SW480 (cell line): ENCODE measurements at places on chromosomes 16 and 17.

GRCh38 chr17:79652999-79653643 lies 42.3 kb upstream of the RBFOX3 start:
- DNase-seq = no peak

GRCh38 chr17:73096211-73096610 lies 3.7 kb upstream of the SLC39A11 start:
- DNase-seq = no peak

DNA sequence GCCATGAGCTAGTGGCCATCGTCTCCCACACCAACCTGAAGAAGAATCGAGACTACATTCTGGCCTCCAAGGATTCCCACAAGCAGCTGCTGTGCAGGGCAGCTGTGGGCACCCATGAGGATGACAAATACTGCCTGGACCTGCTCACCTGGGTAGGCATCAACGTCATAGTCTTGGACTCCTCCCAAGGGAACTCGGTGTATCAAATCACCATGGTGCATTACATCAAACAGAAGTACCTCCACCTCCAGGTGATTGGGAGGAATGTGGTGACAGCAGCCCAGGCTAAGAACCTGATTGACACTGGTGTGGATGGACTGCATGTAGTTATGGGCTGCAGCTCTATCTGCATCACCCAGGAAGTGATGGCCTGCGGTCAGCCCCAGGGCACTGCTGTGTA lies 70.2 kb downstream of the GRIN2A start:
- no peak for DNase-seq

- no peak for DNase-seq
These were observed 85.8 kb downstream of the GNAO1 start for GRCh38 chr16:56277075-56277474.

DNA sequence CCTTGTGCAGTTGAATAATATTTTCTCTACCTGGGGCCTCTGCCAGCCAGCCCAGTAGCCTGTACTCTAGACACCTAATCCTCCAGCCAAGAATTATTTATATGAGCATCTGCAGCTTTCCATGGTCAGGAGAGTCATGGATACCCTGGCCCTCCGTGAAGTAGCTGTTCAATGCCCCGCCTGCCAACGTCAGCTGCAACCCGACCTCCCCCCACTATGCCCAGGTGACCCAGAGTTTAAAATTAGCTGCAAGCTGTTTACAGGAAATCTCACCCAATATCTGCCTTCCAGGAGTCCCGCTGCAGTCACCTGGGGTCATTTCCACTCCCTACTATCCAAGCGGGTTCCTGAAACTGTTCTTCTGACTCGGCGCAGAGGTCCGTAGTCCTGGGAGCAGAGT lies 12.3 kb downstream of the SDR42E2 start:
- DNase-seq = no peak

DNA sequence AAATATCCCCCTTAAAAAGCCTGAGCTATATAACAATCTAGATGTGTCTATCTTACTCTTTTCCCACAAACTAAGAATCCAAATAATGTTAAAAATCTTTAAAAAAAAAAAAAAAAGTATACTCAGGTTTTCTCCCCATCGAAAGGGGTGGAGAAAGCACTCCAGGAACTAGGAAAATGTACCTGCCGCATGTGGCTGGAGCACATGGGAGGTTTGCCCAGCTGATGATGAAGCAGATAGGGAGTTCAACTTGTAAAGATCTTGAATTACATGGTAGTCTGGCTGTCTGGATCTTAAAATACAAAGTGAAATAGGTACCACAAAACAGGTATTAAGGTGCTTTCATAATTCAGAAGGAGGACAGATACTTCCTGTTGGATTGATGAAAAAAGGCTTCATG lies 8.8 kb upstream of the SLFN14 start:
- no peak for DNase-seq

- DNase-seq = no peak
These were observed 157.1 kb downstream of the CMIP start for GRCh38 chr16:81601601-81602255.

DNA sequence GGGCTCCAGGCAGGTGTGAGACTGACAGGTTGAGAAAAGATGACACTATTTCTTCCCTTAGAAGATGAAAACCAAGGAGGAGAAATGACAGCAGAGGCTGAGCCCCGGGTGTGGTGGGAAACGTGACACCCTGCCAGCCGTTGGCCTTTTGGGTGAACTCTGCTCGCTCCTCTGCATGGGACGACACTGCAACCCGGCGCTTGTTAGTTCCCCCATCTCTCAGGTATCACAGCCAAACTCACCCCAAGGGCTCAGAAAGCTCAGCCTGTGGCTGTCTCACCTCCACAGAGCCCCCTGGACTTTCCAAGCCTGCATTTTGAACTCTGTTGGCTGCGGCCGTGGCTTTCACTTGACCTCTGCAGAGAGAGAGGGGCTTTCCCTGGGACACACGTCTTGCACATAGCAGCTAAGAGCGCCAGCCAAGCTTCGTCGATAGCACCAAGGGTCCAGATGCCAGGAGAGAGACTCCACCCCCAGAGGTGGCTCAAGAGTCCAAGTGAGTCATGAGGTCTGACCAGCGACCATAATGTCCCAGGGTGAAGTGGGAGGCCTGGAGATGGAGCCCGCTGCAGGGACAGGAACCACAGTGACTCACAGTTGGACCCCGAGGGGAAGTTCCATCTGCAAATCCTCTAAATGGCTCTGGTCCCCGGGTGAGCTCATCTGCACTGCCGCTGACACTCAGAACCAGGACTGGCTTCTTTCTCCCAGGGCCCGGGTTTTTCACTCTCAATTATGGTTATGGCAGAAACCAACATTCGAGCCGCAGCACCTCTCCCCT lies 301.9 kb downstream of the SOX9 start:
- DNase-seq = peak; percentile 98

- DNase-seq = no peak
These were observed 18.5 kb downstream of the NFE2L1 start for GRCh38 chr17:48066656-48067055.

- DNase-seq = no peak
These were observed at the start of gene CTF1 for GRCh38 chr16:30896261-30896888. Gene CTF1 (plus strand): TSS chr16:30896614. CDS start chr16:30896644, 30 bp downstream.

GRCh38 chr16:58442547-58442946 lies 50.3 kb downstream of the GINS3 start:
- DNase-seq = no peak

DNA sequence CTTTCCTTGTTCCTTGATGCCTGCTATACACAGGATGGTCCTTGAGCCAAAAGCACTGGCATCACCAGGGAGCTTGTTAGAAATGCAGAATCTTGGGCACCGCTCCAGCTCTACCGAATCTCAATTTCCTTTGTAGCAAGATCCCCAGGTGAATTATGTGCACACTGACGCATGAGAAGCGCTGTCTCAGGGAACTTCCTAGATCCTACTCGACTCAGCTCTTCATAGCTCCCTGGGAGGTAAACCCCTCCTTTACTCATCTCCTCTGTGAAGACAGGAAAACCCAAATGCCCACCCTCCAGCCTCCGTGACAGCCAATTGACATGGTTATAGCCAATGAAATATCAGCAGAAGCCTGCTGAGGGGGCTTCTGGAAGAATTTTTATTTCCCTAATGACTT lies 4.1 kb downstream of the USP31 start:
- no peak for DNase-seq

DNA sequence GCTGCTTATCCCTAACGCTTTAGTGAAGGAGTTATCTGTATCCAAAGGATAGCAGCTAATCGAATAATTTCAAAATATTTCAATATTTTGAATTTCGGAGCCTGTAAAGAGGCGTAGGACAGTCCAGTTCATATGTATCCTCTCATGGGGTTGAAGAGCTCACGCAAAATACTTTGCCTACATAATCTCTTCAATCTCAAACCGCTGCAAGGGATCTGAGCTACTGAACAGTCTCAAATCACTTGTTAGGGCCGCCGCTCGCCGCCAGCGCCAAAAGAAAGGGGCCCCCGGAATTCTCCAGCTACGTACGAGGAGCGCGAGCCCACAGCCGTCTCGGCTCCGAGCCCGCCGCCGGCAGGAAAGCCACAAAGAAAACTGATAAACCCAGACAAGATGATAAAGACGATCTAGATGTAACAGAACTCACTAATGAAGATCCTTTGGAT lies 601 bp upstream of the RFWD3 start:
- peak; percentile 31 for DNase-seq

DNA sequence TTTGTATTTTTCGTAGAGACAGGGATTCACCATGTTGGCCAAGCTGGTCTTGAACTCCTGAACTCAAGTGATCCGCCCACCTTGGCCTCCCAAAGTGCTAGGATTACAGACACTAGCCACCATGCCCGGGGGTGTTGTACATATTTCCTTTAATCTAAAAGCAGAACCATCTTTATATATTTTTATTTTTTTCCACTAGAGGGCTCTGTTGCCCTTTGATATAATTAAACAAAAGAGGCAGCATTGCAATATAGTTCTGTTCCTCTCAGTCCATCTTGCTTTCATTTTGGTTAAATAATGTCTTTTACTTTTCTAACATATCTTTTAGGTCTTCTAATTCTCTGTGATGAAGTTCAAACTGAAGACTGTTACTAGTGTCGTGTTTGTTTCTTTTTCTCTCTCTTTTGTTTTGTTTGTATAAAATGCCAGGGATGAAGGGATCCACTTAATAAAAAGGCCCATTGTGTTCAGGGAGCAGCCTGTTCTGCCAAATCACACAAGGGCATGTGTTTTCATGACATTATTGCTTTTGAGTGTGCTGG lies 23.4 kb downstream of the WWOX start:
- DNase-seq = peak; percentile 73

DNA sequence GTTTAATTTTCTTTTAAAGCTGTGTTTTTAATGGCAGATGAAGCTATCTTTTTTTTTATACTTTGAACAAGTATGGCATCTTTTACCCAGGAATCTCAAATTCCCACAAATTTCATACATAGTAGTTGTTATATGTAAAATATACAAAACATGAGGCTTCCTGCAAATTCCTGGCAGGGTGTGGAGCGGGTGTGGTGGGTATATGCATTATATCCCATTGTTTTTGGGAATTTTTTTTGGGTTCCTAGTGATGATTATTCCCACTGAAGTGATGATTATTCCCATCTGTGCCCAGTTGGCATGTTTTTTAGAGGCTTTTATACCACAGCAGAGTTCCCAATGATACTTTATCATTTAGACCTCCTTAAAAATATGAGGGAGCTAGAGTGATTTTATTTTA lies 320.4 kb downstream of the ZFHX3 start:
- no peak for DNase-seq

GRCh38 chr17:15364615-15365014 lies 23.2 kb upstream of the TEKT3 start:
- DNase-seq = no peak

- DNase-seq = no peak
These were observed 24.7 kb downstream of the NSMCE1 start for GRCh38 chr16:27243725-27244362.

DNA sequence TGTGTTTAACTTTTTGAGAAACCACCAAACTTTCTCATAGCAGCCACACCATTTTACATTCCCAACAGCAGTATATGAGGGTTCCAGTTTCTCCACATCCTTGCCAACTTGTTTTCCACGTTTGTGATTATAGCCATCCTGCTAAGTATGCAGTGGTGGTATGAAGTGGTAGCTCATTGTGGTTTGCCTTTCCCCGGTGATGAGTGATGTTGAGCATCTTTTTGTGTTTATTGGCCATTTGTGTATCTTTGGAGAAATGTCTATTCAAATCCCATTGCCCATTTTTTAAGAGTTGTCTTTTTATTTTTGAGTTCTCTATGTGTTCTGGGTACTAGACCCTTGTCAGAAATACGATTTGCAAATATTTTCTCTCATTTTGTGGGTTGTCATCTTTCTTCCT lies 17.4 kb downstream of the SF3B3 start:
- DNase-seq = no peak

GRCh38 chr16:71311553-71312158 lies 22.5 kb upstream of the CMTR2 start:
- no peak for DNase-seq

GRCh38 chr16:54766355-54766754 lies 164.3 kb upstream of the IRX5 start:
- DNase-seq = no peak

DNA sequence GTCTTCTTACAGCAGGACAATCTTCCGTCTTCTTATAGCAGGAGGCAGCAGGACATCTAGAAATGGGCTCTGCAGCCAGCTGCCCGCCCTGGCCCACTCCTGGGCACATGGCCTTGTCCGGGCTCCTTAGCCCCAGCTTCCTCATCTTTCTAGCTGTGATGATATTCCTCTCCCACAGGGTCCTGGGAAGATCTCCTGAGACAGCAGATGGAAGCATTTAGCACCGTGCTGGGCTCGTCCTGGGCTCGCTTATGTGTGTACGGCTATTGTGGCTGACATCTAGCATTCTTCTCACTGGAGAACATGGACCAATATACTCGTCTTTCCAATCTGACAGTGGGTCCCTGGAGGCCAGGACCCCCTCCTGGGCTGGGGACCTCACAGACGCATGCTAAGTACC lies 48.5 kb downstream of the TIMM22 start:
- no peak for DNase-seq

DNA sequence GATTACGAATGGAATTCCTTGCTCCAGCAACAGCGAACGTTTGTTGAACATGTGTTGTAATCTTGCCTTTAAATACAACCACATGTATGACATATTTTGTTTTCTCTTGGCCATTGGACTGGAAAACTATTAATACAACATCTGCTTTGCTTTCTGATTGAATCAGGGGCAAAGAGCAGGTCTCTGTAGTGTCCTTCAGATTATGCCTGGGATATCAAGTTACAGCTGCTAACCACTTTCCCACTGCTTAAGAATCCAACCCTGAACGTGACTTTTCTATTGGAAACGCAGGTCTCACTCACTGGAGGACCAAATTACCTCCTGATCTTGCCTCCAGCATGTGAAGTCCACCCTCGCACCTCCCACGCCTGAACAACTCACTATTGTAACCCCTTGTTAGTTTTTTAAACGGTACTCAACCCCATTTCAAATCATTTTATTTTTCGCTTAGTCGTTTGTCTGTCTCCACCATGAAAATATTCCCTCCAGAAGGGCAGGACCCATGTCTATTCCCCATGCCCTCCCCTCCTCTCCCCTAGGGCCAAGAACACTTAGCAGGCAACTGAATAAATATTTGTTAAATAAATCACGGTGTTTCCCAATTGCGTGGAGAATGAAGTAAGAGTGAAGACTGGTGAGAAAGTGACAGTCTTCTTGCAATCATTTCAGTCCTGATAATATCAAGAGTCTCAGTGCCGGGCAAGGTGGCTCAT lies 57.4 kb upstream of the MRTFB start:
- peak; percentile 14 for DNase-seq

GRCh38 chr17:79915850-79916430 lies 76.7 kb upstream of the CBX4 start:
- peak; percentile 99 for DNase-seq

GRCh38 chr17:65545705-65546523 lies 15.5 kb downstream of the AXIN2 start:
- DNase-seq = peak; percentile 7

DNA sequence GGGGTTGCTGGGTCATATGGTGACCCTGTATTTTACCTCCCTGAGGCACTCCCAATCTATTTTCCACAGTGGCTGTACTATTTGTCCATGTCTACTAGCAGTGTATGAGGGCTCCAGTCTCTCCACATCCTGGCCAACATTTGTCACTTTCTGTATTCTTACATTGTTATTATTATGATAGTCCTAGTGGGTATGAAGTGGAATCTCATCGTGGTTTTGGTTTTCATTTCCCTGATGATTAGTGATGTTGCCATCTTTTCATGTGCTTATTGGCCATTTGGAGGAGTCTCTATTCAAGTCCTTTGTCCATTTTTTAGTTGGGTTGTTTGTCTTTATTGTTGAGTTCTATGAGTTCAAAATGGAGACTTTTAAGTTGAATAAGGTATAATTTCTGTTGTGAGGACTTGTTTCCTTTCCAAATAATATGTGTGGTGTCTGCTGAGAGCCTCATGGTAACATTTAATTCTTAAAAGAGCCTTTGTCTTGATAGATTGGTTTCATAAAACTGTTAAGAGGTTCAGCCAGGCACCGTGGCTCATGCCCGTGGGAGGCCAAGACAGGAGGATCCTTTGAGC lies 108.2 kb downstream of the RPTOR start:
- DNase-seq = no peak
